ENCODE measurements at places on chromosomes 4 and X.

DNA sequence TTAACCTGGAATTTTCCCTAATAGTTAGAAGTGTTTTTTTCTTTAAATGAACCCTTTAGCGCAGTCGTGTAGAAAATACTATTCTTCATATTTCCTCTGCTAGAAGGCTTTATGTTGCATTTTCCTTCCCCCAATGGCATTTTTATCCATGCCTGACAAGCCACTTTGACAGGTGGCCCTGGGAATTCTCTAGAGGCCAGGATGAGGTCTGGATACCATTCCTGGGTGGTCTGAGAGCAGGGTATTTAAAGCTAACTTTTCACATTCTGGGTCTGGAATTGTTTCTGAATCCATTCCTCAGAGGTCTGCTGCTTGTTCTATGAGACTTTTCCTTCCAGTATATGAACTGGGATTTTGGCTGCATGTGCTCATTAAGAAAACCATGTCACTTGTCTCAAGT lies 31.2 kb upstream of the PDGFRA start:
- DNase-seq, result no peak

DNA sequence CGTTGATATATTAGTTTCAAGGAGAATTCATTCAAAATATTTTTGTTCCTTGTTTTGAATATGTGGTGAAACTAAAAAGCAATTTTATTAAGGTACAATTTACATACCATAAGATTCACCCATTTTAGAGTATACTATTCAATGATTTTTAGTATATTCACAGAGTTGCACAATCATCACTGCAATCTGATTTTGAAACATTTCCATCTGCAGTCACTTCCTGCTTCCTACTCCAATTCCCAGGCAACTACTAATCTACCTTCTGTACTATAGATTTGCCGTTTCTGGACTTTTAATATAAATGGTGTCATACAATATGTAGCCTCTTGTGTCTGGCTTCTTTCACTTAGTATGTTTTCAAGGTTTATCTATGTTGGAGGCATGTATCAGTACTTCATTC lies 71.3 kb downstream of the SLC9A7 start:
- DNase-seq, result no peak

DNA sequence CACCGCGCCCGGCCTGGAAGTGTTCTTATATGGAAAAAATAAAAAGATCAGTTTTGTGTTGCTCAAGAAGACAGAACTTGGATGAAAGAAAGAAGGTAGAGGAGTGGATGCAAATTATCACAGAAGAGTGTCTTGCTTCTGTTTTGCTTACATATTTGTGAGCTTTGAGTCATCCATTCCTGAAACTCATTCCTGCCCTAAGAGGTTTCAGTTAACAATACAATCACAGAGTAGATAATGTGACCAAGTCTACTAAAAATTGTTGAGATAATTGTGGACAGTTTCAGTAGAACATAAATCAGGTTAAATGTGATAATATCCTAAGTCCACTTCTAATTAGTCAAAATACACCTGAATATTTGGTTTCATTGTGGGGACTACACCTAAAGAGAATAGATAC lies 26.4 kb upstream of the LRCH2 start:
- no peak for DNase-seq

- no peak for DNase-seq
Measured at GRCh38 chrX:153397256-153397960, 3.7 kb downstream of the PNMA6E start.

DNA sequence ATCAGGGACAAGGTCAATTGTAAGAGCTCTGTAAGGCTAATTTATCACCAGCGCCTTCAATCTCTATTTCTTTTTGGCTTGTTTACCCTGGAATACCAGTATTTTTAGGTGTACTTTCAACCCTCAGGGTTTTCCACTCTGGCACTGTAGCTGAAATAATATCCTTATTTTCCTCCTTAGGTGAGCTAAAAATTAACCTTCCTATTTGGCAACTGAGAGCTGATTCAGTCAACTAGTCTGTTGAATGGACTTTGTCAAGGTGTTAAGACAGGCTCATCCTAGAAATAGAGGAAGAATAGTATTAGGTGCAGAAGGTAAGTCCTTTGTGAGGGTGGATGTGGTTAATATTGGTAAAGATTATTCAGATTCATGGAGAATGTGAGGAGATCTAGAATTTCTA lies 101.3 kb upstream of the BANK1 start:
- no peak for DNase-seq

DNA sequence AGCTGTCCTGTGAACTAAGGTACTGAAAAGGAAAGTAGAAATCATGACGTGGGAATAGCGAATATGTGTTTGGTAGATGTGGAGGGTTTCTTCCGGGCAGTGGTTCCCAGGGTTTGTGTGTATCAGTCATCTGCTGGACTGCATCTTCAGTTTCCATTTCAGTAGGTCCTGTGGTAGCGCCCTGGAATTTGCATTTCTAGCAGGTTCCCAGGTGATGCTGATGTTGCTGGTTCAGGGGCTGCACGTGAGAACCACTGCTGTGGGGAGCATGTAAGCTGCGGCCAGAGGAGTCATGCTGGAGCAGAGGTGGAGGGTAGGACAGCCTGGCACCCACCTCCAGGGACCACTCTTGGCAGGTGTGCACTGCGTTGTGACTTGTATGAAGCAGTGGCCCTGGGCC lies 47.1 kb downstream of the ARHGAP10 start:
- no peak for DNase-seq

GRCh38 chrX:114798907-114799306 lies 215.0 kb downstream of the HTR2C start:
- DNase-seq, result no peak

GRCh38 chr4:76712564-76712963 lies 185.4 kb downstream of the SOWAHB start:
- no peak for DNase-seq

DNA sequence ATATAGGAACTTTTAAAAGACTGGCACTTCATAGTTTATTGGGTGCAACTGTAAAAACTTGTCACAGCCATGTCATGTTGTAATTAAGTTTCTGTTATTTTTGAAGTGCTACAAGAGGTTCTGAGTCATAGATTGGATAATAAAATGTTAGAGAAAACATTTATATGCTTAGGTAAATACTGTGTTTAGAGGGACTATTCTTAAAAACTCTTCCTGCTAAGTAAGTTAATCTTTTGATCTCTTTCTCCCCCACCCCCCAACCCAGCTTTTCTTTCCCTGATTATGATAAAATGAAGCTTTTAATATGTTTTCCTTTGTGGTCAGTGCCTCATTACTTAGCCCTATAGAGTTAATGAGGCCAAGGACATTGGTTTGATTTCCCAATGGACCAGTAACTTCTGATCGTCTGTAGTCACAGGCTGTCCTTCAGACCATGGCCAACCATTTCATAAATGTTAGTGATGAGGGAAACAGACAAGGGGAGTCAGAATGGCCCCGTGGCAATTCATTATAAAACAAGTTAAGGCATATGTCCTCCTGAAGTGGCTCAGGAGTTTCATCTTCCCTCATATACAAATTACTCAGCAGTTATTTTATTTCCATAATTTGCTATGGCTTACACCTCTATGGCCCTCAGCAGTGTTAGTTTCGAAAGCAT lies 3.9 kb upstream of the PDLIM5 start:
- DNase-seq, result no peak

DNA sequence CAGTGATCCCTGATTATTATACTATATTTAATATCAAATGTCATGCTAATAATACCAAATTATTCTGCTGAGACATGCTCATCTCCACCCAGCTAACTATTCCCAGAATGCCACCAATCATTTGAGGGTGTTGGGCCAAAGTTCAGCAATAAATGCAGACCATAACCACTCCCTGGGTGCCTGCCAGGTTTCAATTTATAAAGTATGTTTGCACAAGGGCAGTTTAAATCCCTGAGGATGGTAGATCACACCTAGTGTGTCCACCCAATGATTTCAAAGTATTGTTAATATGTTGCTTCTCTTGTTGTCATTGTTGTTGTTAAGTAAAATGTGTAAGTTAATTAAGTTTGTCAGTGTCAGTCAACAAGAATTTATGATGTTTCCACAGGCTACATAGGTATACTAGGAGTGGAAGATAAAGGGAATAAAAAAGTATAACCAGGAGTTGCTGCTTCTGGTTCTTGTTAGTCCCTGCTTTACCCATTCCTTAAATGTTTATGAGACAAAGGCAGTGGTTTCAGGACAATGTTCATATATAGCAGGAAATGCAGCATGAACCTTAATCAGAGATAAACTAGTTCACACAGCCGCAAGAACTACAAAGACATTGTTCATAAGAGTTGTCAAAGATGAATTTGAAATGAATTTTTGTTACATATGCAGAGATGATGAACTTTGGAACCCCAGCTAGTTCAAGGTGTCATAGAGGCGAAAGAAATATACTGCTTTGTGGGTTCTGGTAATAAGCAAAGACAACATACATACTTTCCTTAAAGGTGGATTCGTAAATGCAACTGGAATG lies 25.5 kb downstream of the HPGD start:
- no peak for DNase-seq

GRCh38 chr4:125322366-125322730 lies 7.6 kb downstream of the FAT4 start:
- DNase-seq, result no peak

GRCh38 chrX:135435933-135436332 lies 14.2 kb downstream of the SMIM10L2A start:
- DNase-seq, result no peak

DNA sequence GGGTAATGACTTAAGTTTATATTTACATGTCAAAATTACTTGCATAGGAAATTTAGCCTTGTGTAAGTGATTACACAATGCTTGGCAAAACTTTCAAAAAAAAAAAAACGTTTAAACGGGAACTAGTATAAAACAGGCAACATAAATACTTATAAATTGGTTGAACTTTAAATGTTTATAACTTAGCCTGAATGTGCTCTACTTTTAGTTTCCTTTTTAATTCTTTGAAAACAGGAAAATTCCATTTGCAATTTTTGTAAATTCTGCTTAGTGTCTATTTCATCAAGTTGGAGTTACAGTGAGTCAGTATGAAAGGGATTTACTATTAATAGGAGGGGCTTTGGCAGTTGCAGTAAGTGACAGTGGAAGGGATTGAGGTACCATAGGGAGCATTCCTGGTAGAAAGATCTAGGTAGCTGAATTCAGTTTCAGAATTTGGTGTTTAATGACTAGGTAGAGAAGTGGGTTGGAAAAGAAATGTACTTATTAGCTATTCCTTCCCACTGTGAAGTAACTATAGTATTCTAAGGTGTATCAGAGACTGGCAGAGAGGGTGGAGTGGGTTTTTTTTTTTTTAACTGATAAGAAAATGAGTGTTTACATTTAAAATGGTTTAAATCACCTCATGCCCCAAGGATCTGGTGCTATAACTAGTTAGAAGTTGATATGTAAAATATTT lies 2.8 kb downstream of the STAG2 start:
- DNase-seq, result no peak

- DNase-seq, result no peak
Measured at GRCh38 chr4:158347556-158347955, 137.3 kb downstream of the TMEM144 start.

GRCh38 chr4:174318829-174319764 lies 35.4 kb downstream of the CEP44 start:
- DNase-seq, result no peak

GRCh38 chr4:89298788-89299152 lies 8.8 kb downstream of the GPRIN3 start:
- no peak for DNase-seq

DNA sequence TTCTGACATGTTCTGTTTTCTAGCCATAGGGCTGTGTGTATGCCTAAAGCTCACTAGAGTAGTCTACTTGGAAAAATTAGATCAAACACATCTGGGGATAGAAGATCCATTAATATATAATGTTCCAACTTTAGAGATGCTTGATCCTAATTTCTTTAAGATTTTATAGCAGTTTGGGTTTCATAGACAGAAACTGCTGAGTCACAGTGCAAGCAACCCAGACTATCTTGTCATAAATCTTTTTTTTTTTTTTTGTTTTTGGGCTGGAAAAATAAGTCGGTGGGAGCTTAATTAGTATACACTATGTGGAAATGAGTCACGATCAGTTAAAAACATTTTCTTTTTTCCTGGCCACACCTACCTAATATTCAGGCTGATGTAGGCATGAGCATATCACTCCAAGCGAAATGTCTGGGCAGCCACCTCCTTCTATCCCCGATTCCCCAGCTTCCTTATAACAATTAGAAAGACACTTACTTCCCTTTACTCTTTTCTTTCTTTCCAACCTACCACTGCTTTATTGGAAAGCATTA lies 58.2 kb upstream of the CASK start:
- no peak for DNase-seq

DNA sequence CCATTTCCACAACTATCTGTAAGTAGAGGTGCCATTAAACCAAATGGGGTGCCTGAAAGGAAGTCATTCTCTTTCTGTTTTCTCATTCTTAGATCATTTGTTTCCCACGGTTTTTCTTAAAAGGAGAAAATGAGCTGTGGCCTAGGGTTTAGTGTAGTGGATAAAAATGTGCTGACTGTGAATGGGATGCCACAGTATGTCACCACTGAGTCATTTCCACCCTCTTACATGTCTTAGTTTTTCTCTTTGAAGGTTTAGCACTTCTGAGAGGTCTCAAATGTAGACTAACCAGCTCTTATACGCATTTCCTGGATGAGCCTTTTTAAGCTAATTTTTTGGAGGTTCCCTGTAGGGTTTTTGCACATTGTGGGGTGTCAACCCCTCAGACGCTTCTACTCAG lies 244.5 kb upstream of the SPANXN1 start:
- no peak for DNase-seq

DNA sequence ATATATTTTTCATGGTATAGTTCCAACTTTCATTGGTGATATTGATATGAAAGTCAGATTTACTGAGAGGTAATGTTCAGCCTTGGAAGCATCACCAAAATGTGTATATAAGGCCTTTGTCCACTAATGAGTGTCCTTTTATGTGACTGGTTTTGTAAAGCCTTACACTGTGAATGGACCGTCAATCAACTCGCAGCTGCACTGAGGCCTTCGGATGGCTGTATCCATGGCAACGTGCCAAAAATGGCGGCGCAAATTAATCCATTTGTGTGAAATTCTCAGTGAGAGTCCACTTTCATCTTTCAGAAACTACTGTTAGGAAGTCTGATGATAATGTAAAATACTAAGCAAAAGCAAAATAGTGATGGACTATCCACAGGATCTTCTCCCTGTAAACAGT lies 131.7 kb downstream of the SPCS3 start:
- no peak for DNase-seq

GRCh38 chrX:86805241-86805640 lies 657.0 kb downstream of the DACH2 start:
- DNase-seq, result no peak

DNA sequence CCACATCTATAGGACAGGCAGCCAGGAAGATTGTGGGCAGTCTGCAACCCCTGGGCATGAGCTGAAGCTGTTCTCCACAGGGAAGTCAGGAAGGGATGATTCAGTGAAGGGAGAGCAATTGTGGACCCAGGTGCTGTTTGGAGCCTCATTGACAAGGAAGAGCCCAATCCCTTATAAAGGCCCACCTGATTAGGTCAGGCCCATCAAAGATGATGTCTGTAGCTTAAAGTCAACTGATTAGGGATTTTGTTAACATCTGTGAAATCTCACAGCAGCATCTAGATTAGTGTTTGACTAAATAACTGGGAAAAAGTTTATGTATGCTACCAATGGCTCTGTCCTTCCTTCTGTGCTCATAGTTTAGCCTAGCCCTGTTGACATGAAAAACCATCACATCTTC lies 127.5 kb downstream of the FRAS1 start:
- DNase-seq, result no peak

- no peak for DNase-seq
Measured at GRCh38 chr4:16116019-16116418, 32.2 kb upstream of the PROM1 start.
